Activated CD4-positive, CD25-positive, alpha-beta regulatory T cell treated with anti-CD3 and anti-CD28 coated beads, Interleukin-2, amount 50 U/mL, for 72 hours (primary cell): ENCODE measurements at places on chromosomes 5 and 9.
A peak's percentile ranks its signal among the peaks of the same experiment; 100 is the strongest.

DNA sequence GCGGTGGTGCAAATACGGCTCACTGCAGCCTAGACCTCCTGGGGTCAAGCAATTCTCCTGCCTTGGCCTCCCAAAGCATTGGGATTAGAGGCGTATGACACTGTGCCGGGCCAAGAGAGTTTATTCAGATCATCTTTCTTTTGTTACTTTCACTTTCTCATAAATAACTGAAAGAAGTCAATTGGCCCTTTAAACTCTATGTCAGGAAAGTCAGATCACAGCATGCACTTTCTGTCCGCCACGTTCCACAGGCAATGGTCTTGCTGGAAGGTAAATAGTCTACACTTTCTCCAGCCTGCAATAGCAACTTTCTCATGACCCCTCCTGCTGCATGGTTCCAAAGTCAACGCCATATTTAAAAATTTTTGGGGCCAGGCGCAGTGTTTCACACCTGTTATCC lies 6.5 kb upstream of the ARRDC1 start:
- no peak for DNase-seq

DNA sequence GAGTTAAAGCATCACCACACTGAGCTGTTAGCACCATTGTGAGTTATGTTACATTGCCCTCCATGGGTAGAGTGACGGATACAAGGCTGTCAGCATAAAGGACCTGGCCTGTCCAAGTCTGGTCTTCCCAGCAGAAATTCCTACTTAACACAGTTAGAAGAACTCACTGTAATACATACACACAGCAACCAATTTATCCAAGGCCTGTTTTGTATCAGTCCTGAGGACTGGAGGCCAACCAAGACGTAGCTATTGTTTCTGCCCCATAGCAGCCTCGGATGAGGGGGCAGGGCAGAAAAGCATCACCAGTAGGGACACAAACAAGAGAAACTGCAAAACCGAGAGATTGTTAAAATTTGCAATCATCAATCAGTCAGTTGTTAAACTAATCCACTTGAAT lies 66.0 kb upstream of the CKMT2 start:
- DNase-seq = no peak

GRCh38 chr9:70411121-70411929 lies 3.1 kb downstream of the KLF9 start:
- peak; percentile 31 for DNase-seq

DNA sequence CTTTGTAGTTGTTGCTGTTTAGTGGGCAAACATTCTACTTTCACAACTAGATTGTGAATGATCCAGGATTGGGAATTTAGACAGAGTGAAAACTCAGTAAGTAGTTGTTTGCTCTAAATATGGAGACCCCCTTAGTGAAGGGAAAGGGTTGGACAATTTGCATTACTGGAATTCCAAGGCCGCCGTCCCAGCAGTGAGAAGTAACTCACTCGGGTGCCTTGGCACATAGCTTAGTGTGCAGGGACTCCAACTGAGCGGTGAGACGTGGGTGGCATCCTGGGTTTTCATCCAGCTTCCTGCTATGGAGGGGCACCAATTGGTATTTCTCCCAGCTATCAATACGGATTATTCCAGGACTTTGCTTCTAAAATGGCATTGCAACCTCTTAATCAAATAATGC lies 69.7 kb upstream of the FCN1 start:
- no peak for DNase-seq

DNA sequence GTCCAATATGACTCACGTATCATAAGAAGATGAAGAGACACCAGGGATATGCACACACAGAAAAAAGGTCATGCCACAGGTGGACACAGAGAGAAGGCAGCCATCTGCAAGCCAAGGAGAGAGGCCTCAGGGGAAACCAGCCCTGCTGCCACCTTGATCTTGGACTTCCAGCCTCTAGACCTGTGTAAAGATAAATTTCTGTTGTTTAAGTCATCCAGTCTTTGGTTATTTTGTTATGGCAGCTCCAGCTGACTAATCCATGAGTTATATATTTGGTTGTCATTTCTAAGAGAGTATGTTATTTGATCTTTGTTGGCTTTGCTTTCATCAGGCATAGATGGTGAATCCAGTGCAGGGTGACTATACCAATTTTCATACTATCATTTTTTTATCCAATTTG lies 130.2 kb upstream of the DAP start:
- DNase-seq = no peak

GRCh38 chr5:126471875-126472537 lies 48.8 kb downstream of the GRAMD2B start:
- DNase-seq = no peak

DNA sequence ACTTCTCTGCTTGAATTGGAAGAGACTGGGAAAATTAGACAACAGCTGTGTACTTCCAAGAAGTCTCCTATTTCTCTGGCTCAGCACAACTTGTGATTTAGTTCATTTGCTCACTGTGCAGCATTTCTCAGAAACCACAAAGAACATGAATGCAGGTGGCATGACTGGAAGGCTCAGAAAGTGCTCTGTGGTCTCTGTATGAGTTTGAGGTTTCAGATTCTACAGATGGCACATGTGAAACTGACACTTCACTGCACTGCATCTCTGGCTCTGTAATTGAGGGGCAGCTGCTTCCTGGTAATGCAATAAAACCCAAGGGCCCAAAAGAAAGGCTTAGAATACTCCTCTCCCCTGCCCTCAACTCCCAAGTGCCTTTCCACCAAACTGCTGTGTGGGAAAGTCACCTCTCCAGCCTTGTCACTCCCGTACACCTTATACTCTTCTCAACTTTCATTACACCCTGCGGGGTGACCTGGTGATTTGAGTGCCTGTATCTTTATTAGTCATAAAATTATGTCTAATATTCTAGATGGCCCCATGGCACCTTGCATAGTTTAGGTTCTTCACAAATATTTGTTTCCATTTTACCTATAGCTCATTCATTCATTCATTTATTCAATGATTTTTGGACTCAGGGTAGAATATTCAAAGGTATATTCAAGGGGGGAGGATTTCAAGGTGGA lies 82.5 kb downstream of the ESM1 start:
- DNase-seq = peak; percentile 34

DNA sequence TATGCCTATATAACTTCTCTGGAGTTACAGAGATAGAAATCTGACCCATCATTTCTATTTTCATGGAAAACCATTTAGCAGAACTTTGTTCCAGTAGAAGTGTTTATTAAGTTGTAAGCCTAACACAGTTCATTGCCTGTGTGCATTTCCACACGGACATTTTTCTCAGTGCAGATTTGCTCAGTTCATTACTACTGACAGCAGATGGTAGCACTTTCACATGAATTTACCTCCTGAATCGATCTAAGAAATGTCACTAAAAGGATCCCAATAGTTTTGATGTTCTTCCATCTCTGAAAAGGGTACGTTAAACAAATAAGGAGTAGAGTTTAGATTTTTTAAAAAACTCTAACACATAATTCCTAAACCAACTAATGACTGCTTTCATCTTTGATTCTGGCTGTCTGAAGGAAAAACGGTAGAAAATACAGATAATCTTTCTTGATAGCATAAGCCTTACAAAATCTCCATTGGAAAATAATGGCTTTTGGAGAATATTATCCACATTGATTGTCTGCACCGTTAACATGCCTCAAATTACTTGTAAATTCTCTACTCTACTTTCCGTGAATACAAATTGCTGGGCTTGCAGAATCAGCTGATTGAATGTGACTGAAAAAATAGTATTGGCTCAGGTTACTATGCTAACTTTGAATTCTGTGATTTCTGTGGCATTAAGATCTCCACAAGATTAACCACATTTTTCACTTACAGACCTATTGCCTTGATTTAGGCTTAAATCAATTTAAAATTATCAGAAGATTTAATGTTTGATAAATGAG lies 33.1 kb downstream of the RPS23 start:
- no peak for DNase-seq

DNA sequence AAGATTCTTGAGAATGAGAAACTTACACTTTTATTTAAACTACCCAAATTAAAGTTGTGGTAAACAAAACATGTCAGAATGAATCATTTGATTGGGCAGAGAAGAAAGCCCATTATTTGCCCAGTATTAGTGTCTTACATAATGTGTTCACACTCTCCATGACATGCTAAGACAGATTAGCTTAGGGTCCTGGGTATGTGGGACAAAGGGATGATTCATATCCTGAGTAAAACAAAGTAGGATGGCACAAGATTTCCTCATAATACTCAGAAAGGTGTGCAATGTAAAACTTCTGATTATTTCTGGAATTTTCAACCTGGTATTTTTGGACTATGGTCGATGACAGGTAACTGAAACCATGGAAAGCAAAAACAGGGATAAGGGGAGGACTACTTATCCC lies 183.9 kb upstream of the POU5F2 start:
- no peak for DNase-seq

DNA sequence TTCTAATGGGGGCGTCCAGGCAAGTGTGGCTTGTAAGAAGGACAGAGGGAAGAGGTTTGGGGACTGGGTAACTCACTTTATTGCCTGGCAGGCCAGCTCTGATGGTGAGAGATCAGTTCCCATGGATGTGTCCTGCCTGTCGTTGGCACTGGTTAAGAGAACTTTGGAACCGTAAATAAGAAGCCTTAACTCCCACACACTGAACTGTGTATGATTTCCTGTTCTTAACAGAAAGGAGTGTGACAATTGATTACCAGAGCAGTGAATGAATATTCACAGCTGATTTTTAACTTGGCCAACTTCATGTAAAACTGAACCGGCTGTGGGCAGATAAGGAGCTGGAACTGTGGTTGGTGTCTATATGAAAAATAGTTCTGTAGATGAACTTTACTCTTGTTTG lies 63.2 kb downstream of the MEGF10 start:
- DNase-seq = no peak

DNA sequence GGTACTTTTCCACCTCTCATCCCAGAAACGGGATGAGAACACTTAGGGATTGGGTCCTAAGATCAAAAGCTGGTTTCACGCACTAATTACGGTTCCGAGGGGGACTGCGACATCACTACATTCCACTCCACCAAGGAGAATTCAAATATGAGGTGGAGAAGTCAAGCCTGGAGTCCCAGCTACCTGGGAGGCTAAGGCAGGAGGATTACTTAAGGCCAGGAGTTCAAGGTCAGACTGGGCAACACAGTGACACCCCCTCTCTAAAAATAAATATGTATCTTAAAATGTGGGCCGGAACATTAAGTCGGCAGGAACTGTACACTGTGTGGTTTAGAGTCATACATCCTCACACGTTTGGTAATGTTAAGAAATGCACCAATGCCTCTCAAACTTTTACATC lies 1.6 kb downstream of the GOLGA2 start:
- no peak for DNase-seq

- no peak for DNase-seq
These were observed 93.2 kb upstream of the CXCL14 start for GRCh38 chr5:135671966-135672365.

DNA sequence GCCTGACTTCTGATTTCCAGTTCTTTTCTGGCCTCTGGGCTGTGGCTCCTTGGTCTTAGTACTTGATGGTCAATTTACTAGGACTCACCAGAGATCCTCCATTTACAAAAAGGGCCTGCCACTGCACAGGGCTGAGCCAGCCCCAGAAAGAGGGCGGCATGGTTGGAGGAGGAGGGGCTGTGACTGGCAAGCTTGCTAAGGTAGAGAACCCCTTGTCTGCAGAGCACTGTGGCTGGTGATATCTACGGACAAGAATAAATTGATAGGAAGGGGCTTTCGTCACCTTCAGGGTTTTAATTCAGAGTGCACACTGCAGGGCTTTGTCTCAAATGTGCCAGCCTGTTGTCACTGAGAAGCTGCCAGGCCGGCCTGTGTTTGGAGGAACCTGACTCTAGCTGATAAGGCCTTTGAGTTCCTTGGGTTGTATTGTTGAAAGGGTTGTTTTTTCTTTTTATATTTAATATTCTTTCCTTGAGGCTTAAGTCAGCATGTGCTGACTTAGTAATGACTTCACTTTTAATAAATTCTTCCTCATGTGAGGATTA lies 15.1 kb downstream of the SLC22A5 start:
- no peak for DNase-seq

DNA sequence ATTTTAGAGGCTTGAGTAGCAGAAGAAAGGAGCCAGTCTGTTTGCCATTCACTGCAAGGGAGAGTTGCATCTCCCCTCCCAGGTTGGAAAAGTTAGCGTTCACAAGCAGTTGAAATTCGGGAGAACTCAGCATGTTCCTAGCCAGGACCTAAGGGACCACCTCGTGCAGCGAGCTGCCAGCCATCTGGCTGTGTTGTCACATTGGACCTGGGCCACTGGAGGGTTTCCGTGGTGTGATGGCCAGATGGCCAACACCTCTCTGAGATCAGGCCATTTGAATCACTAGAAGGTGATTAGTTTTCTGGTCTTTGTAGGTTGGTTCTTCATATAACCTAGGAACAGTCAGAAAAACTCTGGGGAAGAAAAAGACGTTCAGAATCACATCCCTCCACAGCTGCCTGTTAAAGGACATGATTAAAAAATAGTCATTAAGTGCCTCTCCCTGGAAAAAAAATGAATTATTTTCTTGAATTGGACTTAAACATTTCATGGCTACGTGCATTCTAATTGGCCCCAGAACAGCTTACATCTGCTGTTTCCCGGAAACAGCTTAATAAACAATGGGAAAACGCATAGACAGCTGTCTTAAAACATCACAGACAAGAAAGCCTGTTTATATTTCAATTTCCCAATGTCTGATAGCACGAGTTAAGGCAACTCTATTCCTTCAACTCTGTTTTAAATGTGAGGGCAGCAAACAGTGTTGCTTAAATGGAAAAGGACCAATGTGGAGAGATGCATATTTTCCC lies 303.9 kb downstream of the TENT4A start:
- no peak for DNase-seq

- no peak for DNase-seq
These were observed 13.9 kb downstream of the TLR4 start for GRCh38 chr9:117718085-117718484.

DNA sequence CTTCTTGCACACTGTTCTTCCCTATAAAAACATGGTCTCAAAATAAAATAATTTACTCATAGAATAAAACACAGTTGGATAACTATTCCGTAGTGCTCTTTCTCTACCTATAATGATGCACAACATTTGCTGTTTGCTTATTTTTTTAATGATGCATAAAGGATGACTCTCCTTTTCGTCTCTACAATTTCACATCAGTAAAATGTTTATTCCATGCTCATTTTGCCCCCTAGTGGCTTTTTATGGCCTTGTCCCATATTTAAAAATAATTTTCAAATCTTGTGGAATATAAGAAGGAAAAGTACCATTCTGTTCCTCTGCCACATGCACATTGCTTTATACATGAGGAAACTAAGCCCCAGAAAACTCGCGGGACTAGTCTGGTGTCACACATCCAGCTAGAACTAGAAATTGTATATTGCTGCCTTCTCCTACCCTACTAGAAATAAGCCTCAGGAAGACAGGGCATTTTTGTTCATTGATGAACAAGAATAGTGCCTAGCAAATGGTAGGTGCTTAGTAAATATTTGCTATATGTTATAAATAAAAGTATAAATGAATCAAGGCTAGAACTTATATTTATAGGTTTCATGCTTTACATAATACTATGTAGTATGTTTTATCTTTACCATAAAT lies 12.7 kb downstream of the KCTD16 start:
- DNase-seq = no peak

DNA sequence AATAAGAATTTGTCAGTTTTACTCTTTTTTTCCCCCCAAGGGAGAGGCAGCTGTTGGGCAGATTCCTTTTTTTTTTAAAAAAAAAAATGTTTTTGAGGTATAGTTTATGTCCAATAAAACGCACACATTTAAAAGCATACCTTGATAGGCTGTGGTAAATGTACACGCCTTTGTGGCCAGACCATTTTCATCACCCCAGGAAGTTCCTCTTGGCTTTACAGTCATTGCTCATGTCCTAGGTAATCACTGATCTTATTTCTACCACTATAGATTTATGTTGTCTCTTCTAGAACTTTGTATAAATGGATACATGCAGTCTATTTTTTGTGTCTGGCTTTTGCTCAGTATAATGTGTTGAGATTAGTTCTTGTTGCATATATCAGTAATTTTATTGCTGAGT lies 9.8 kb downstream of the SUB1 start:
- no peak for DNase-seq
